ENCODE measurements at places on chromosomes 2 and 18.

GRCh38 chr2:219995991-219996765 is 368.7 kb downstream of the SLC4A3 start:
- no peak for DNase-seq

GRCh38 chr2:151052850-151053660 is 208.6 kb downstream of the RBM43 start:
- peak; percentile 4 for DNase-seq

- DNase-seq = no peak
Observed at GRCh38 chr18:42915299-42915698, 200.2 kb downstream of the RIT2 start.

DNA sequence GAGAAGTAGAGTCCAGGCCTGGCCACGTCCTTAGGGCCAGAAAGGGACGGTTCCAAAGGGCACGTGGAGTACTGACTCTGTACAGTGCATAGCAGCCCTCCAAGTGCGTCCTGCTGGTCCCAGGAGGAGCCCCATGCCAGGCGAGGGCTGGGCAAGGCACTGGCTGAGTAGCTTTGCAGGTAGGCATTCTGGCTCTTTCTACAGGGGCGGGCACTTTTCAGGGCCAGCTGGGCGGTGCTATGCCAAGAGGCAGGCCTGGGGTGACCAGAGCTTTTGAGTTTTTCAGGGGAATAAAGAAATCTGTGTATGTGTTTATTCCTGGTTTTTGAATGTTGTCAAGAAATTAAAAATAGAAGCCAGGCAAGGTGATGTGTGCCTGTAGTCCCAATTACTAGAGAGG is 15.4 kb upstream of the GLI2 start:
- no peak for DNase-seq

GRCh38 chr2:236823041-236823629 is 253.5 kb downstream of the ACKR3 start:
- no peak for DNase-seq

DNA sequence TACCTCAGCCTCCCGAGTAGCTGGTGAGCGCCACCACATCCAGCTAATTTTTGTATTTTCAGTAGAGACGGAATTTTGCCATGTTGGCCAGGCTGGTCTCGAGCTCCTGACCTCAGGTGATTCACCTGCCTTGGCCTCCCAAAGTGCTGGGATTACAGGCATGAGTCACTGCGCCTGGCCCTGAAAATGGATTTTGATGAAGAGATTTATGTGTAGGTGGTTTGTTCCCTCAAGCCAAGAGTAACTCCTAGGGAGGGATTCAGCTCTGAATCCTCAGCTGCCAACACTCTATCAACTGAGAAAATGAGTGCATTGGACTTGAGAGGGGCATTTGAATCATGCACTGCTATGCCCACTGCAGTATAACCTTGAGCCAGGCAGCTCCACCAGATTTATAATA is 17.5 kb upstream of the LIPG start:
- DNase-seq = no peak

Measured in hematopoietic multipotent progenitor cell treated with erythropoietin and hydrocortisone succinate and interleukin-3 and kit ligand, for 4 days (in vitro differentiated cells).